ENCODE measurements at places on chromosomes 1 and 21.
A peak's percentile ranks its signal among the peaks of the same experiment; 100 is the strongest.

GRCh38 chr1:53734650-53735211 lies 4.2 kb downstream of the GLIS1 start:
- H3K36me3 ChIP-seq = no peaks in the 10 kb centered on the region
- no peak for DNase-seq
- peak overlapping the region; percentile 66 for H3K4me3 ChIP-seq
- peak overlapping the region; percentile 97 for H3K27ac ChIP-seq

GRCh38 chr1:160640359-160641123 lies 6.3 kb downstream of the SLAMF1 start:
- no peak for DNase-seq
- H3K27me3 ChIP-seq = peaks cover 2% of the 10 kb centered on the region
- H3K36me3 ChIP-seq = no peaks in the 10 kb centered on the region
- no peak overlapping the region for H3K27ac ChIP-seq
- no peak overlapping the region for H3K4me3 ChIP-seq

DNA sequence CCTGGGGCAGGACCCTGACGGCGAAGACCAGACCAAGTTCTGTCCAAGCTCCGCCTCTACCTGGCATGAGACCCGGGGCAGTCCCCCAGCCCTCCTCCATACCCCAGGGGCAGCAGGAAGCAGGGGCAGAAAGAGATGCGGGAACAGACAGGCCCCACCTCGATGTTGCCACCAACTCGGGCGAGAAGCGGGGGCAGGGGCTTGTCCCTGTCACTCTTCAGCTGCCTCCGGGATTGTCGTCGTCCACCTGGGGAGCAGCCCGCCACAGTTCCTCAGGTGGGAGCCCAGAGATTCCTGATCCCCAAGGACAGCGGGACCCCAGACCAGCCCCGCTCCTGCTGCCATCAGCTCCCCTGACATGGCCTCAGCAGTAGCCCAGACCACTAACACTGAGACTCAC lies 54.8 kb downstream of the CHD5 start:
- no peak overlapping the region for H3K4me3 ChIP-seq
- no peak overlapping the region for H3K27ac ChIP-seq

DNA sequence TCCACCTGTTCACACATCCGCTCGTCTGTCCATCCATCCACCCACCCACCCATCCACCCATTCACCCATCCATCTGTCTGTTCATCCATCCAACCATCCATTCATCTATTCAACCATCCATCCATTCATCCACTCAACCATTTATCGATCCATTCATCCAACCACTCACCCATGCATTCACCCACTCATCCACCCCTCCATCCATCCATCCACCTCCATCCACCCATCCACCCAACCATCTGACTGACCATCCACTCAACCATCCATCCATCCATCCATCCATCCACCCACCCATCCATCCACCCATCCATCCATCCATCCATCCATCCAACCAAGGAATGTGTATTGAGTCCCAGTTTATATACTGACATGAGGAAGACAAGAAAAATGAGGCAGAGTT lies 73.1 kb downstream of the UMODL1 start:
- H3K27ac ChIP-seq = no peak overlapping the region
- no peaks in the 10 kb centered on the region for H3K36me3 ChIP-seq
- H3K4me1 ChIP-seq = peaks cover 2% of the 10 kb centered on the region
- H3K27me3 ChIP-seq = peaks cover 18% of the 10 kb centered on the region

GRCh38 chr1:156493742-156494141 lies 6.8 kb downstream of the MEF2D start:
- H3K4me1 ChIP-seq = peaks cover 98% of the 10 kb centered on the region
- H3K36me3 ChIP-seq = peaks cover 1% of the 10 kb centered on the region
- DNase-seq = no peak
- H3K4me3 ChIP-seq = no peak overlapping the region
- no peaks in the 10 kb centered on the region for H3K27me3 ChIP-seq
- no peak overlapping the region for H3K27ac ChIP-seq

GRCh38 chr1:56938646-56939045 lies 27.2 kb downstream of the C8B start:
- H3K36me3 ChIP-seq = no peaks in the 10 kb centered on the region
- no peak overlapping the region for H3K27ac ChIP-seq
- H3K27me3 ChIP-seq = peaks cover 18% of the 10 kb centered on the region
- H3K4me3 ChIP-seq = no peak overlapping the region
- no peaks in the 10 kb centered on the region for H3K4me1 ChIP-seq

- H3K27ac ChIP-seq = no peak overlapping the region
- peaks cover 8% of the 10 kb centered on the region for H3K36me3 ChIP-seq
- H3K4me3 ChIP-seq = no peak overlapping the region
- no peak for DNase-seq
- no peaks in the 10 kb centered on the region for H3K27me3 ChIP-seq
Observed at GRCh38 chr1:94753171-94753972, 66.8 kb upstream of the SLC44A3 start.

DNA sequence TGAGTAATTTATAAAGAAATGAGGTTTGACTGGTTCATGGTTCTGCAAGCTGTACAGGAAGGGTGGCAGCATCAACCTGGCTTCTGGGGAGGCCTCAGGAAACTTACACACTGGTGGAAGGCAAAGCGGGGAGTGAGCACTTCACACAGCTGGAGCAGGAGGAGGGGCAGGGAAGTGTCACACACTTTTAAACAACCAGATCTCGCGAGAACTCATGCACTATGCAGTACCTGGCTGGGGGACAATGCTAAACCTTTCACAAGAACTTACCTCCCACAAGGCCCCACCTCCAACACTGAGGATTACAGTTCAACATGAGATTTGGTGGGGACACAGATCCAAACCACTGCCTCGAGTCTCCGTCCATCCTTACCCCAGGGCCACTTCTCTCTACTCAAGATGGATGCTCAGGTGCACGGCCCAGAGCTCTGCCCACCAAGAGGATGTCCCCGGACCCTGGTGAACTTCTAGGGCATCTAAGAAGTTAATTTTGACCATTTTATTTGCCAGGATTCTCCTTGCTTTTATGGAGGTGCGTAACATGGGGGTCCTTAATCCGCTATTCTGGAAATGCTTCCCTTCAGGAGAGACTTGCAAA lies 22.7 kb upstream of the ACTRT2 start:
- no peak overlapping the region for H3K27ac ChIP-seq
- H3K4me1 ChIP-seq = peaks cover 12% of the 10 kb centered on the region
- no peak overlapping the region for H3K4me3 ChIP-seq
- H3K36me3 ChIP-seq = peaks cover 1% of the 10 kb centered on the region

DNA sequence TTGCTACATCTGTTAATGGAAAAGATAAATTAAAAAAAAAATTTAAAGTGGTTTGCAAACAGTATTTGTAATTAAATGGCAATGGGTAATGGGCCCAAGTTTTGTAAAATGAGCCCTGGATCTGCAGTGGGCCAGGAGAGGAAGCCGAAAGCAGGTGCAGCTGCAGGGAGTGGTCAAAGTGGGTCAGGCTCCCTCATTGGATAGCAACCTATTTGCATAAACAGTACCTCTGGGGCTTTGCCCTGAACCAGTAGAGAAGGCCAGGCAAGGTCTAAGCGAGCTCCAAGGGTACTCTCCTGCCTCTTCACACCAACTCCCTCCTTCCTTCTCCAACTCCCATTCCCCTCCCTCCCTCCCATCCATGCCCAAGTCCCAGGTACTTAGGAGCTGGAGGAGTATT lies 138.9 kb downstream of the HMGB4 start:
- DNase-seq = no peak
- peaks cover 2% of the 10 kb centered on the region for H3K27me3 ChIP-seq
- H3K4me1 ChIP-seq = no peaks in the 10 kb centered on the region
- H3K27ac ChIP-seq = no peak overlapping the region
- no peaks in the 10 kb centered on the region for H3K36me3 ChIP-seq

- no peak for DNase-seq
- no peaks in the 10 kb centered on the region for H3K36me3 ChIP-seq
- H3K4me1 ChIP-seq = no peaks in the 10 kb centered on the region
- H3K4me3 ChIP-seq = no peak overlapping the region
- no peak overlapping the region for H3K27ac ChIP-seq
Observed at GRCh38 chr1:196910215-196910614, 22.4 kb downstream of the CFHR4 start.

GRCh38 chr1:228992044-228992443 lies 256.8 kb downstream of the RHOU start:
- H3K36me3 ChIP-seq = no peaks in the 10 kb centered on the region
- no peak for DNase-seq
- no peaks in the 10 kb centered on the region for H3K4me1 ChIP-seq
- H3K27ac ChIP-seq = no peak overlapping the region
- H3K4me3 ChIP-seq = no peak overlapping the region

DNA sequence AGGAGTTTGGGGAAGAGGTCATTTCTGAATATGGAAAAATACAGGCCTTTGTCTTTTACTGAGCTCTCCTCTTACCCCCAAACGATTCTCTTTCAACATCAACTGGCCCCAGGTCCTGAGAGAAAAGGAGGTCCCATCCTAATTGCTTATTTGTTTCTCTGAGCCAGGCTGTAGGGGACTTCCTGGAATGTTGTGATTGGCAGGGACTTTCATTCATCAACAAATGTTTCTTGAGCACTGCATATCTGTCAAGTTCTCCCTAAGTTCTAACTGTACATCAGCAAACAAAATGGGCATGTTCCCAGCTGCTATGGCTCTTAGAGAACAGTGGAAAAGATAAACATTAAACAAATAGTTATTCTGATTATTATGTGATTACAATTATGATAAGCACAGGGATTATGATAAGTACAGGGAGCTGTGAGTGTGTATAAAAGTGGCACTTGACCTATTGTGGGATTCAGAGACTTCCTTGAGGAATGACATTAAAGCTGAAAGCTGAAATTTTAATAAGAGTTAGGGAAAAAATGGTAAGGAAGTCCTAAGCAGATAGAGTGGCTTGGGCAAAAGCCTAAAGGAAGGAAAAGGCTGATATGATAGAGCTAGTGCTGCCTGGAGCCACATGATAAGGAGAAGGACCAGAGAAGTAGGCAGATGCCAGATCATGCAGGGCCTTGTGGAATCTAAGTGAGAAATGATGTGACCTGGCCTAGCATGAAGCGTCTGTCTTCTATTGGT lies 11.6 kb downstream of the GPX7 start:
- peaks cover 1% of the 10 kb centered on the region for H3K36me3 ChIP-seq
- DNase-seq = no peak
- peak overlapping the region; percentile 29 for H3K27ac ChIP-seq
- H3K4me1 ChIP-seq = peaks cover 8% of the 10 kb centered on the region
- H3K27me3 ChIP-seq = no peaks in the 10 kb centered on the region

- H3K27ac ChIP-seq = no peak overlapping the region
- no peak for DNase-seq
- no peaks in the 10 kb centered on the region for H3K27me3 ChIP-seq
- H3K4me1 ChIP-seq = peaks cover 9% of the 10 kb centered on the region
- no peak overlapping the region for H3K4me3 ChIP-seq
Observed at GRCh38 chr21:34352556-34352955, 11.2 kb upstream of the KCNE2 start.

GRCh38 chr1:2049225-2049717 lies 940 bp upstream of the PRKCZ start:
- peaks cover 4% of the 10 kb centered on the region for H3K4me1 ChIP-seq
- peaks cover 30% of the 10 kb centered on the region for H3K27me3 ChIP-seq
- DNase-seq = no peak
- peak overlapping the region; percentile 53 for H3K4me3 ChIP-seq

DNA sequence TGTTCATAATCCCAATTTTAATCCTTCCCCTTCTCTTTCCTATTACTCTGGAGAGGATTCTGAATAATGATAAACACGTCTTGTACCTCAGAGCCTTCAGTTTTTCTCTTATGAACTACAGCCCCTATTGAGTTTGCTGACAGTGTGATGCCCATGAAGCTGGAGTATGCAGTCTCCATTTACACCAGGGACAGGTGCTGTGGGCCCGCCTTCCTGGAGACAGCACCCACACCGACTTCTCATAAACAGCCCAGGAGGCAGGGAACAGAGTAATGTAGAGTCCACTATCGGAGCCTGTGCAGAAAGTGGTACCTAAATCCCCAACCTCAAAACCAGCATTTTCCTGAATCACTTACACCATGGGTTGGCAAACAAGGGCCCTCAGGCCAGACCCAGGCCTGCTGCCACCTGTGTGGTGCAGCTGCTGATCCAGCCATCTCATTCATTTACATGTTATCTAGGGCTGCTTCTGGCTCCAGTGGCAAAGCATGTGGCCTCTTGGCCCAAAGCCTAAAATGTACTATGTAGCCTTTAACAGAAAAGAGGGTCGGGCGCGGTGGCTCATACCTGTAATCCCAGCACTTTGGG lies 95.1 kb upstream of the KRTAP19-8 start:
- no peaks in the 10 kb centered on the region for H3K27me3 ChIP-seq
- DNase-seq = no peak
- peaks cover 3% of the 10 kb centered on the region for H3K36me3 ChIP-seq

GRCh38 chr1:29498126-29499103 lies 262.1 kb downstream of the PTPRU start:
- peaks cover 31% of the 10 kb centered on the region for H3K27me3 ChIP-seq
- H3K4me3 ChIP-seq = no peak overlapping the region
- H3K36me3 ChIP-seq = no peaks in the 10 kb centered on the region
- no peak for DNase-seq
- H3K4me1 ChIP-seq = no peaks in the 10 kb centered on the region

DNA sequence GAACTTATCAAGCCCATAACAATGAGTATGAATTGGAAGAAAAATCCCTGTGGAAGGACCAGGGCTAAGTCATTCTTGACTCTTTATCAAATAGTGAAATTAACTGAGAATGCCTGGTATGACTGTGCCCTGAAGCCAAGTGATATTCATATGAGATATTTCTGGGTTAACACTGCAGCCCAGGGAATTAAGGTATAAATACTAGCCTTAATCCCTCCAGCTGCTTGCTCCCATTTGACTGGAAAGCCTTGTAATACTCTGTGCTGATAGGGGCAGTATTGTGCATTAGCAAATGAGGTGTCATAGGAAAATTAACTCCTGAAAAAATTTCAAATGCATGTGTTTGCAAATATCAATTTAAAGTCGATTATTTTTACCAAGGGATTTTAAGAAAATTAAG lies 568.8 kb downstream of the LMO4 start:
- H3K4me3 ChIP-seq = no peak overlapping the region
- DNase-seq = no peak
- H3K27ac ChIP-seq = no peak overlapping the region
- H3K36me3 ChIP-seq = no peaks in the 10 kb centered on the region
- H3K4me1 ChIP-seq = no peaks in the 10 kb centered on the region
- peaks cover 4% of the 10 kb centered on the region for H3K27me3 ChIP-seq

DNA sequence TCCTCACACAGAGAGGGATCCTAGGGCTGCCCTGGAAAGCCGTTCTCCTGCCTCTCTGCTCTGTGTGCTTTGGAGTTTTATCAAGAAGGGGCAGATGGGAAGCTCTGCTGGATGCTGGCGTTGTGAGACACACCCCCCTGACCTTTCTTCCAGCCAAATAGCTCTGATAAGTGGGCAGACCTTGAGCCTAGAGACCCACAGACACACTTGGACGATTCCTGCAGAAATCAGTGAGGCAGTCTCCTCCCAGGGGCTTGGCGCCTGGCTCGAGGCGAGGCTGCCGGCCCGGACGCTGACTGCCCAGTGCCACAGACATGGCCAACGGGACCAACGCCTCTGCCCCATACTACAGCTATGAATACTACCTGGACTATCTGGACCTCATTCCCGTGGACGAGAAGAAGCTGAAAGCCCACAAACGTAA lies at the start of gene MRAP:
TSS of gene MRAP (plus strand) at position 198 of the 424 bp plus-strand sequence. CDS start at position 315, 117 bp downstream.
- H3K27ac ChIP-seq = no peak within 1 kb of the TSS
- H3K36me3 ChIP-seq = peaks cover 7% of the 10 kb centered on the region
- no peak within 1 kb of the TSS for H3K4me3 ChIP-seq
- H3K27me3 ChIP-seq = no peaks in the 10 kb centered on the region
- no peaks in the 10 kb centered on the region for H3K4me1 ChIP-seq
